ENCODE measurements at places on chromosomes 2 and 18.

- no peak overlapping the region for H3K4me3 ChIP-seq
- H3K36me3 ChIP-seq: no peaks in the 10 kb centered on the region
- H3K27me3 ChIP-seq: no peaks in the 10 kb centered on the region
- no peaks in the 10 kb centered on the region for H3K4me1 ChIP-seq
- no peak for DNase-seq
- no peak overlapping the region for H3K27ac ChIP-seq
Measured at GRCh38 chr2:184551626-184552025, 46.7 kb upstream of the ZNF804A start.

- no peaks in the 10 kb centered on the region for H3K36me3 ChIP-seq
- DNase-seq: no peak
- H3K27me3 ChIP-seq: peaks cover 20% of the 10 kb centered on the region
- peaks cover 24% of the 10 kb centered on the region for H3K4me1 ChIP-seq
- no peak overlapping the region for H3K4me3 ChIP-seq
- H3K27ac ChIP-seq: no peak overlapping the region
Measured at GRCh38 chr2:101146535-101146934, 4.6 kb downstream of the TBC1D8 start.

- H3K36me3 ChIP-seq: no peaks in the 10 kb centered on the region
- H3K27ac ChIP-seq: no peak overlapping the region
- no peak overlapping the region for H3K4me3 ChIP-seq
- peaks cover 4% of the 10 kb centered on the region for H3K27me3 ChIP-seq
- H3K4me1 ChIP-seq: no peaks in the 10 kb centered on the region
Measured at GRCh38 chr2:100653449-100654035, 90.7 kb downstream of the PDCL3 start.

DNA sequence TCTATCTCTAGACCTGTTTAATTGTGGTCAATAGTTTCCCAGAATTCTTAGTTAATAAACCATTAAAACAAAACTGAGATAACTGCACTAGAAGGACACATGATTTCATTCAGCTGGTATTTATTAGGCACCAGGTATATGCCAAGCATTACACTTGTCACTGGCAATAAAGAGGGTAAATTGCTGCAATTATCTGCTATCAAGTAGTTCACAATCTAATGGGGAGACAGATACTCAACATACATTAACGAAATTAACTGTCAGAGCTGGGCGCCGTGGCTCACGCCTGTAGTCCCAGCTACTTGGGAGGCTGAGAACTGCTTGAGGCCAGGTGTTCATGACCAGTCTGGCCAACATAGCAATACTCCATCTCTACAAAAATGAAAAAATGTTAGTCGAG is 71.7 kb upstream of the WIPF1 start:
- no peak overlapping the region for H3K27ac ChIP-seq
- H3K27me3 ChIP-seq: no peaks in the 10 kb centered on the region
- peaks cover 26% of the 10 kb centered on the region for H3K4me1 ChIP-seq
- H3K36me3 ChIP-seq: peaks cover 21% of the 10 kb centered on the region
- DNase-seq: no peak

GRCh38 chr18:60865801-60866200 is 467.4 kb upstream of the CDH20 start:
- peaks cover 10% of the 10 kb centered on the region for H3K27me3 ChIP-seq
- H3K27ac ChIP-seq: no peak overlapping the region
- H3K4me3 ChIP-seq: no peak overlapping the region
- no peak for DNase-seq
- no peaks in the 10 kb centered on the region for H3K36me3 ChIP-seq
- H3K4me1 ChIP-seq: no peaks in the 10 kb centered on the region

DNA sequence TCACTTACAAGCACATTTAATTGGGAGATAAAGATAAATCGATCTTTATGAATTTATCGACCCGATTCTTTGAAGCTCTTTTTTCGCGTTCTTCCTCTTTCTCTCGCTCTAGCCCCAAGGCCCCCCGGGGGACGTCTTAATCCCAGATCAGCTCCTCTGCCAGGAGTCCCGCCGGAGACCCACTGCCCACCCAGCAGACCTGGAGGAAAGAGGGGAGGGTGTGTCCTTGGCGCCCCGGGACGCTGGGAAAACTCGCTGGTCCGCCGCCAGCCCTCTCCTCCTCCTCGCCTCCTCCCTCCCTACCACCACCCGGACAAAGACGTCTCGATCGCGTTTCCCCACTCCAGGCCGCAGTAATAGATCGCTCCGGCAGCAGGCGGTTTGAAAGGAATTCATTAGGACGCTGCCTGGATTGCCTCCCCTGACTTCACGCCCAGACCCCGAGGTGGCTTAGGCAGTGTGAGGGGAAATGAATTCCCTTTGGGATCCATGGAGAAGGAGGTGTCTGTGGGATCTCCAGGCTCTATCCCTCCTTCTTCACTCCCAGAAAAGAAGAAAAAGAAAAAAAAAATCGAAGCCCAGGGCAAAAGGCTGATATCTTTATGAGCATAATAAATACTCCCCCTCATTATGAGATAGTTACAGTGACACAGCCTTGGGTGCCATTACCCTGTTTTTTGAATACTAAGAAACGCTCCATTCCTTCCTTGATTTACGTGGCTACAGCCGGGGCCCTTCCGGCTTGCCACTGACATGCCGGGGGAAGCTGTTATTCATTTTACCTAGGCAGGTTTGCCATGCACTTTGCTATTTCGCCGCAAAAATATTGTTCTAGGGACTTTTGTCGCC is 1.8 kb upstream of the GBX2 start:
- no peak overlapping the region for H3K27ac ChIP-seq
- H3K36me3 ChIP-seq: no peaks in the 10 kb centered on the region
- no peak for DNase-seq
- peaks cover 36% of the 10 kb centered on the region for H3K4me1 ChIP-seq

GRCh38 chr2:231765496-231765929 is 15.6 kb downstream of the PDE6D start:
- DNase-seq: no peak
- H3K4me3 ChIP-seq: no peak overlapping the region
- peaks cover 14% of the 10 kb centered on the region for H3K4me1 ChIP-seq
- H3K27ac ChIP-seq: peak overlapping the region; percentile 10

GRCh38 chr18:80244956-80245730 is 2.2 kb downstream of the PARD6G start:
- H3K36me3 ChIP-seq: no peaks in the 10 kb centered on the region
- H3K27ac ChIP-seq: peak overlapping the region; percentile 85
- DNase-seq: no peak
- peaks cover 19% of the 10 kb centered on the region for H3K4me1 ChIP-seq
- H3K4me3 ChIP-seq: peak overlapping the region; percentile 84

GRCh38 chr2:11814979-11815510 is 68.6 kb downstream of the LPIN1 start:
- H3K27me3 ChIP-seq: no peaks in the 10 kb centered on the region
- peaks cover 40% of the 10 kb centered on the region for H3K36me3 ChIP-seq
- no peak for DNase-seq

- no peak for DNase-seq
- H3K27me3 ChIP-seq: peaks cover 7% of the 10 kb centered on the region
- peaks cover 35% of the 10 kb centered on the region for H3K4me1 ChIP-seq
- H3K36me3 ChIP-seq: no peaks in the 10 kb centered on the region
Measured at GRCh38 chr18:28794459-28795245, 617.7 kb upstream of the CDH2 start.

GRCh38 chr2:159051133-159051532 is 82.7 kb downstream of the TANC1 start:
- no peak overlapping the region for H3K4me3 ChIP-seq
- peaks cover 86% of the 10 kb centered on the region for H3K4me1 ChIP-seq
- DNase-seq: no peak
- H3K27ac ChIP-seq: peak overlapping the region; percentile 75

GRCh38 chr2:30165050-30165520 is 18.3 kb downstream of the YPEL5 start:
- H3K4me3 ChIP-seq: no peak overlapping the region
- peaks cover 20% of the 10 kb centered on the region for H3K4me1 ChIP-seq
- DNase-seq: no peak

DNA sequence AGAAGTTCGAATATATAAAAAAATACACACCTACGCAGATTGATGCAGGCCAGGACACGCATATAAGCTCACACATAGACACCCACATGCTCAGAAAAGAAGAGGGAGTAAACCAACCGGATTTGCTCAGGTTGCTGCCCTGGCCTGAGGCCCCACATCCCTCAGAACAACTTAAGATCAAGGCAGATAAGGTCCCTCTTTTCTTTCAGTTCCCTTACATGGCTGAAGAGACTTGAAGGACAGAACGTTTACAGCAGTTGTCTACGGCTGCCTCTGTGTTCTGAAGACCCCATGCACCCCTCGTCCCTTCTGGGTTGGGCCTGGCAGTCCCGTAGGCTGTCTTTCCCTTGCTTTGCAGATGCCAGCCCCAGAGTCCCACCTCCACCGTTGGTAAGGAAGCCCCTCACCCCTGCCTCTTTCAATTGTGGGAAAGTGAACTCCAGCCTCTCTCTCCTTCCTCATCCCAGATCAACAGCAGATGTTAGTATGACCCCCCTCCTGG is 4.3 kb upstream of the NAGK start:
- peaks cover 28% of the 10 kb centered on the region for H3K4me1 ChIP-seq
- no peak overlapping the region for H3K4me3 ChIP-seq
- DNase-seq: no peak
- H3K27me3 ChIP-seq: peaks cover 8% of the 10 kb centered on the region

DNA sequence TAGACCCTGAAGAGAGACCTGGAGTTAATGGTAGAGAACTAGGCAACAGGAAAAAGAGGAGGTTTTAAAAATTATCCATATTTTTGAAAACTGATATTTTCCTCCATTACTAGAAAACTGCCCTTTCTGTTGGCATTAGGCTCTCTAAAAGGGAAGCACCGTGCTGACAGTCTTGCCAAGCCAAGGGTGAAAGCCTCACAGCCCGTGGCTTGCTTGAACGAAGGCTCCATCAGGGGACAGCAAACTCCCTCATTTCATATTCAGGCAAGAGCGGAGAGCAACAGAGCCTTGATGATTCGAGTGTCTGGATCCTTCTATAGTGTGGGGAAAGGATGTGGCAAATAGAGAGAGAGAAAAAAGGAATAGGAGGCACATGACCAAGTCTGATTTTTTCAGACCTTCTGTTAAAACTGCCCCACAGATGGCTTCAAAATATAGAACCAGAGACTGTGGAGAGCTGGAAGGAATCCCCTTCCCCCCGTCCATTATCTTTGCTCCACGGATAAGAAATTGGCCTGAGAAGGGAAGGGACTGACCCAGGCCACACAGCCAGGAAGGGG is 67.0 kb downstream of the CACNB4 start:
- peaks cover 25% of the 10 kb centered on the region for H3K27me3 ChIP-seq
- DNase-seq: no peak
- H3K4me1 ChIP-seq: peaks cover 8% of the 10 kb centered on the region
- no peak overlapping the region for H3K27ac ChIP-seq
- no peaks in the 10 kb centered on the region for H3K36me3 ChIP-seq

GRCh38 chr2:48247206-48247605 is 282.7 kb upstream of the STON1 start:
- no peak overlapping the region for H3K27ac ChIP-seq
- H3K36me3 ChIP-seq: no peaks in the 10 kb centered on the region
- no peak for DNase-seq
- H3K4me3 ChIP-seq: no peak overlapping the region
- no peaks in the 10 kb centered on the region for H3K27me3 ChIP-seq
- peaks cover 11% of the 10 kb centered on the region for H3K4me1 ChIP-seq

- H3K4me3 ChIP-seq: no peak overlapping the region
- no peaks in the 10 kb centered on the region for H3K36me3 ChIP-seq
- H3K27me3 ChIP-seq: no peaks in the 10 kb centered on the region
- no peak for DNase-seq
- no peaks in the 10 kb centered on the region for H3K4me1 ChIP-seq
Measured at GRCh38 chr2:58032016-58032763, 14.4 kb upstream of the VRK2 start.

GRCh38 chr2:168449419-168449818 is 6.7 kb upstream of the CERS6 start:
- peaks cover 18% of the 10 kb centered on the region for H3K4me1 ChIP-seq
- H3K27ac ChIP-seq: peak overlapping the region; percentile 52
- H3K4me3 ChIP-seq: no peak overlapping the region
- peaks cover 11% of the 10 kb centered on the region for H3K36me3 ChIP-seq
- no peak for DNase-seq
- H3K27me3 ChIP-seq: no peaks in the 10 kb centered on the region

- peaks cover 52% of the 10 kb centered on the region for H3K4me1 ChIP-seq
- H3K27ac ChIP-seq: peak overlapping the region; percentile 83
- no peak for DNase-seq
- peak overlapping the region; percentile 80 for H3K4me3 ChIP-seq
Measured at GRCh38 chr2:210224591-210224940, 681 bp downstream of the ACADL start.

DNA sequence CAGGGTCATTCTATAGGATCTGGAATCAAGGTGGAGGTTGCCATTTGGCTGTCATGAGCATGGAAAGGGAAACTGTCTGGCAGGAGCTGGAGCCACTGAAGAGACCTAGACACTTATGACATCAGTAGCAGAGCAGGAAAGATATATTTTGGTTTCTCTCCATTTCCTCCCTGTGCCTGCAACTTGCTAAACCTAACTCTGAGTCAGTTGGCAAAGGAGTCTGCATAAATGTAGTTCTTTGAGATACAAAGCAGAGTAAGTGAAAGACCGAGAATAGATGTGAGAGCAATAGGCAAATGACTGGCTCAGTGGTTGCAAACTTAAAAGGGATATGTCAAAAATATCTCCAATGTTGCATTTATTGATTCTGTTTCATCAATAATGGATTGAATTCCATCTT is 757.7 kb downstream of the KCNJ3 start:
- H3K27me3 ChIP-seq: no peaks in the 10 kb centered on the region
- no peak overlapping the region for H3K27ac ChIP-seq
- H3K4me1 ChIP-seq: no peaks in the 10 kb centered on the region
- no peak for DNase-seq
- no peaks in the 10 kb centered on the region for H3K36me3 ChIP-seq

DNA sequence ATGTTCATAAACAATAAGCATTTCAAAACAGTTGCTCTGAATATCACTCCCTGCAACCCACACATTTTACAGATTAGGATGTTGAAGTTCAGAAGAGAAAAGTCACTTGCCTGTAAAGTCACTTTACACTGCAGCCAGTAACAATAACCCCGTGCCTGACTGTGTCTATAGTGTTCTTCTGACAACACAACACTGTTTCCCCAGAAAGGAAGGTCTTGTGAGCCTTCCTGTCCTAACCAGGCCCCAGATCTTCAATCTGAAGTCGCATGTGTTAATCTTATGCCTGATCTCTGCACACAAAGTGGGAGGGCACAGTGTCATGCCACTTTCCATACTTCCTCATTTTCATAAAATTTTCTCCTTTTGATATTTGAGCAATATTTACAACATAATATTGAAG is 120.2 kb downstream of the FEZ2 start:
- H3K4me3 ChIP-seq: no peak overlapping the region
- peaks cover 64% of the 10 kb centered on the region for H3K36me3 ChIP-seq
- peaks cover 32% of the 10 kb centered on the region for H3K4me1 ChIP-seq
- DNase-seq: no peak
- no peaks in the 10 kb centered on the region for H3K27me3 ChIP-seq
